Activated T-cell treated with anti-CD3 and anti-CD28 coated beads, Interleukin-2, amount 50 U/mL, for 72 hours (primary cell): ENCODE measurements at places on chromosomes 2 and 18.

DNA sequence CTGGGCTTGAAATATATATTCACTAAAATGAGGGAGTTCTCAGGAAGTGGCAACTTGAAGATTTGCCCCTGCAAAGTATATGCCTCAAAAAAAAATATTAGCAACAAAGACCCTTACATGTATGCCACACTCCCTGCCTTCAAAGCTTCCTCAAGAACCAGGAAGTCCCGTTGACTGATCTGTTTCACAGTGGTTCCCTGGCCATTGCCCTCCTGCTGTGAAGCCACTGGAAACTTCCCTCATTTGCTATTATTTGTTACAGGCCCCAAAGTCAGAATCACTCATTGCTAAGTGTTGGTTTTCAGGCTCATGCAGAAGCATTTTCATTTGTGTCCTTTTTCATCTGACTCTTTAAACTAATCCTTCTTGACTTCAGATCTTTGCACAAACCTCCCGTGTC is 421.5 kb downstream of the ZNF521 start:
- no peak for DNase-seq

DNA sequence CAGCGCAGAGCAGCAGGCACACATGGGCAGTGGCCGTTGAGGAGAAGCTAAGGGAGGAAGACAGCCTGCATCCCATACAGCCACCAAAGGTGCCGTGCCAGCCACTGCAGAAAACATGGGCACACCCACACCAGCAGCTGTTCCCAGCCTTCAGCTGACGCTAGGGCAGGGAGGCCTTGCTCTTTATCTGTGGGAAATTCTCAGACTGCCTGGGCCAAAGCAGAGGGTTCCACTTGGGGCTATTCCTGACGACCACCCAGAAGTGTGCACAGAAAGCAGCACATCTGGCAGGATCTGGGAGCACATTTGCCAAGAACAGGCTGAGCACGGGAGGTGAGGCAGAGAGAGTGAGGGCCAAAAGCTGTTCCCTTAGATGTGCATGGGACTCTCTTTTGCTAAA is 101.3 kb upstream of the SOX11 start:
- DNase-seq = no peak

GRCh38 chr2:65128297-65129190 is 1.4 kb downstream of the RAB1A start:
- DNase-seq = no peak

DNA sequence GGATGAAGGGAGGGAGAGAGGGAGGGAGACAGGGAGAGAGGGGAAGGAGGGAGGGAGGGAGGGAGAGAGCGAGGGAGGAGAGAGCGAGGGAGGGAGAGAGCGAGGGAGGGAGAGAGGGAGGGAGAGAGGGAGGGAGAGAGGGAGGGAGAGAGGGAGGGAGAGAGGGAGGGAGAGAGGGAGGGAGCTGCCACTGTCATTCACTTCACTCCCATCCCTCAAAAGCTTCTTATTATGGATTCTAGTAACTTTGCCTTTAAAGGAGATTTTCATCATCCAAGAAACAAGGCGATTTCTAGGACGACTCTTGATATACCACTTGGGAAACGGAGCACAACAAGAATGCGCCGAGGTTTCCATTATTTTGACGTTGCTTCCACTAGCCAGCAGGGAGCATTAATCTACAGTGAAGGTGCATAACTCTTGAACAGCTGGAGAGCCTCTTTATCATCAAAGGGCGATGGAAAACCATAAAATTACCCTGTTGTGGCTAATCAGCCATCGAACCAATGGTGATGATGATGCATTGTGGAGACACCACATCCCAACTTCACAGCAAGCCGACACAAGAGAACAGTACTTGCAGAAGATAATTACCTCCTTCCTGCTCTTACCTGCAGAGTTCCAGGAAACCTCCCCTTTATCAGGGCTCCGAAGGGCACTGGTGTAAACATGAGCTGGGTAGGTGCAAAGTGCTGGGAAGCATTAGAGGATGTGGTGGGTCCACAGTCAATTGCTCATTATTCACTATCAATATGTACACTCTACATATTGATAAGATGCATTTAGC is 130.5 kb downstream of the EIPR1 start:
- no peak for DNase-seq

GRCh38 chr2:237455764-237456163 is 31.3 kb upstream of the MLPH start:
- no peak for DNase-seq

DNA sequence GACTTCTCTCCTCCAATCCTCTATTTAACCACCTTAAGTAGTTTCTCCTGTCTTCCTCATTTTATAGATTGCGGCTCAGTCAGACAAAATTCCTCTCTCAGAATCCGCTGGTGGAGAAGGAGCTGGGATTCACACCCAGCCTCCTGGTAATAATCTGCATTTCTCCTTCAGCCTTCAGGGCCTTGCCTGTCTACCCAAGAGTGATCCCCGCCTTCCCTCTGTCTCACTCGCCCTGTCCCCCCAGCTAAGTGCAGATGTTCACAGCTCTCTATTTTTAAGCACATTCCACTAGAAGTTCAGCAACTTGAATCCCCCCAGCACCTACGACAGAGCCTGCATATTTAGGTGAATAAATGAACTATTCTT is 212.5 kb upstream of the HAAO start:
- no peak for DNase-seq

- no peak for DNase-seq
These were observed 191.2 kb upstream of the LRRTM4 start for GRCh38 chr2:77713412-77713811.

DNA sequence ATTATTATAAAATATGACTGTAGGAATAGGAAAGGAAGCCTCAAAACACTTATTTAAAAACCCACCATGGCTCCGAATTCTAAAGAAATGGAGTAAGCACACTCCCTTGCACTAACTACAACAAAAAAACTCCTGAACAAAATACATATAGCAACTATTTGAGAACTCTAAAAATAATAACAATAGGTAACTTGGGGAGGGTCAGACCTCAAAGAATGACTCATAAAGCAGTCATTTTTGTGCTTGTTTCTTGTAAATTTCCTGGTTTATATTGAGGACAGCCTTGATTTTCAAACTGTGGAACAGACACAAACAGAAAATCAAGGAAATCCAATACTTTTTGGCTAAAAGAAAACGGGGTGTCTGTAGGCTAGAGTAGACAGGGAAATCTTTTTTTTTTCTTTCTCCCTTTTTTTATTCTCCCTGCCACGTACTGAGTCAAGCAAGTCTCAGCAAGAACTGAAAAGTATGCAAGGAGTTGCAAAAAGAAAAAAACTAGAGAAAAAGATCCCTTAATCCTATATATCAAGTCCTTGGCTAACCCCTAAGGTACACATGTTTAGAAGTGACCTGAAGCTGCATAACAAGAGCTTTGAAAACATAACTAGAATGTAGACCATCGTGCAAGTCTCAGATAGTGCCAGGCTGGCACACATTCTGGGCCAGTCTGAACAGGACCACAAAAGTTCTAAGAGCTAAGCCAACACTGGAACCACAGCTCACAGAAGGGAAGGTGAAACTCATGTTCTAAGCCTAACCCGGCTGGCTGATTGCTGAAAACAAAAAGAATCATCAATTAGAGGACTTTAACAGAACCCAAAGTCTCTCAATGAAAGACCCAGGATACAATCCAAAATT is 403.1 kb upstream of the LYPD1 start:
- DNase-seq = no peak

DNA sequence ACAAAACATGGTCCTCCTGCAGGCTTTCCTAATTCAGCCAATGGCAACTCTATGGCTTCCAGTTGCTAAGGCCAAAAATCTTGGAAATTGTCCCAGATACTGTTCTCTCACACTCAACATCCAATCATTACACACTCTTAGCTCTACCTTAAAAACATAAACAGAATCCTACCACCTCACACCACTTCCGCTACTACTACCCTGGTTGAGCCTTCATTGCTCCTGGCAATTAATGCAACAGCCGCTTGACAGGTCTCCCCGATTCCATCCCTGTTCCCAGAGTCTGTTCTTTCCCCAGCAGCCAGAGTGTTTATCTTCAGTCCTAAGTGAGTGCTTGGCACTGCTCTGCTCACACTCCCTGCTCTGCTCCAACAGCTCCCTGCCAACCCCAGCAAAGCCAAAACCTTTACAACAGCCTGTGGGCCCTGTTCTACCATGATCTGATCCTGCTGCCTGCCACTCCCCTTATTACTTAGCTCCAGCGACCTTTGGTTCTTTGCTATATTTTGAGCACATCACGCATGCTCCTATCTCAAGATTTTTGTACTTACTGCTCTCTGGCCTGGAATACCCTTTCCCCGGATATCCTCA is 67.5 kb upstream of the AMMECR1L start:
- DNase-seq = no peak

GRCh38 chr2:78734221-78734620 is 291.3 kb upstream of the REG3G start:
- DNase-seq = no peak

DNA sequence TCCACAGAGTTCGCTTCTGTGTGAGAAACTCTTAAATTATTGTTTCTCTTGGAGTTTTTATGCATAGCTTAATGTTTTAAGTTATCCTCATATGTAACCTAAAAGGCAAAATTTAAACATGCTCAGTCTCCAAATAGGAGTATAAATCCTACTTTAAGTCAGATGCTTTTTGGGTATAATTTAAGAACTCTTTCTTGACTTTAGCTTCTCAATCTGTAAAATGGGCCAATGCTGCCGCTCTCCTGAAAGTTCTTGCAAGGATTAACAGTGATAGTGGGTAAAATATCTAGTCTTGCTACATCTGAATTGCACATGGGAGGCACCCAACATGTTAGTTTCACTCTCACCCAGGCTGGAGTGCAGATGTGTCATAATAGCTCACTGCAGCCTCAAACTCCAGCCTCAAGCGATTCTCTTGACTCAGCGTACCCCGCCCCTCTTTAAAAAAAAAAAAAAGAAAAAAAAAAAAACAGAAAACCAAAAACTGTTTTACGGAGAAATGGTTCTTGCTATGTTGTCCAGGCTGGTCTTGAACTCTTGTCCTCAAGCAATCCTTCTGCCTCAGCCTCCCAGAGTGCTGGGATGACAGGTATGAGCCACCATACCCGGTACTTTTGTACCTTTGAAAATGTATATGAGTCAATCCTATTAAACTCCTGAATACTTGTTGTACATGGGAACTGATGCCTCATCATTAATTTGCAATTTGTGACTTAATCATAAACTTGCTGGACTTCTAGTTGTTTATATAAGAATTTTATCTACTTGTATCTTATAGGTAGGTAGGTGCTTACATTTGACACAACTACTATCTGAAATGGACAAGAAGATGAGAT is 1.8 kb downstream of the FBXO48 start:
- peak; percentile 68 for DNase-seq

DNA sequence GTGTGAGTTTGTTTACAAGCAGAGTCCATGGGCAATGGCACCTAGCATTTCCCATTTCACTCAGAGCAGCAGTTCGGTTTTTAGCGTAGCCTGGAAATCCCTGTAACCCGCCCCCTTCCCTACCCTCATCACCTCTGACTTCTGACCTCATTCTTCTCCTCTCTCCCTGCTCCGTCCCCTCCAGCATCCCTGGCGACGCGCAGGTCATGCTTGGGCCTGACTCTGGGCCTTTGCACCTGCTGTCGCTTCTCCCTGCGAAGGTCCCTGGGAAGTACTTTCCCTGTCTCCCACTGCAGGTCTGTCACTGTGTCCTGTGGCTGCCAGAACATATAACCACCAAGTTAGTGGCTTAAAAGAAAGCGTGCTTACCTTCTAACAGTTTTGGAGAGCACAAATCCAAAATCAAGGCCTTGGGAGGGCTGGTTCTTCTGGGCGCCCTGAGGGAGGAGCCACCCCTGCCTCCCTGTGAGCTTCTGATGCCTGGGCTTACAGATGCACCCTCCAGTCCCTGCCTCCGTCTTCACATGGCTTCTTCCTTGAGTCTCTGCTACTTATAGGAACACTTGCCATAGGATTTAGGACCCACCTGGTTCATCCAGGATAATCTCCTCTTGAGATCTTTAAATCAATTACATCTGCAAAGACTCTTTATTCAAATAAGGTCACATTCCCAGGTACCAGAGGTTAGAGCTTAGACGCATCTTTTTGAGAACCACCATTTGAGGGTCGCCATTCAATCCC is 8.1 kb upstream of the RAB17 start:
- no peak for DNase-seq

- no peak for DNase-seq
These were observed 2.7 kb downstream of the ZNF532 start for GRCh38 chr18:58867281-58867961.

- DNase-seq = no peak
These were observed 301.1 kb downstream of the ERBB4 start for GRCh38 chr2:212237350-212238095.

- DNase-seq = no peak
These were observed 18.7 kb upstream of the CCBE1 start for GRCh38 chr18:59715966-59716369.

GRCh38 chr2:225999692-226000091 is 600.2 kb downstream of the NYAP2 start:
- DNase-seq = no peak

- no peak for DNase-seq
These were observed 47.6 kb upstream of the ZFP36L2 start for GRCh38 chr2:43274055-43274454.

- DNase-seq = no peak
These were observed 17.6 kb upstream of the UBE2E3 start for GRCh38 chr2:180962727-180963314.

DNA sequence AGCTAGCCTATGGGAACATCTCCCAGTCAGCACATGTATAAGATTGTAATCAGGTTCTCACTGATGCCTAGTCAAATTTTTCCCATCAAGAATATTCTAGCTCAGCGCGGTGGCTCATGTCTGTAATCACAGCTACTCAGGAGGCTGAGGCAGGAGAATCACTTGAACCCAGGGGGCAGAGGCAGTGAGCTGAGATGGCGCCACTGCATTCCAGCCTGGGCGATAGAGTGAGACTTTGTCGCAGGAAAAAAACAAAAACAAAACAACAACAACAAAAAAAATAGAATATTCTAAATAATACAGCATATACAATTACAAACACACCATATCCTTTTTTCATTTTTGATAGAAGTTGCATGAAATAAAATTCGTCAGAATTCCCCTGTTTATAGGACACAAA is 67.5 kb upstream of the MYCN start:
- no peak for DNase-seq

DNA sequence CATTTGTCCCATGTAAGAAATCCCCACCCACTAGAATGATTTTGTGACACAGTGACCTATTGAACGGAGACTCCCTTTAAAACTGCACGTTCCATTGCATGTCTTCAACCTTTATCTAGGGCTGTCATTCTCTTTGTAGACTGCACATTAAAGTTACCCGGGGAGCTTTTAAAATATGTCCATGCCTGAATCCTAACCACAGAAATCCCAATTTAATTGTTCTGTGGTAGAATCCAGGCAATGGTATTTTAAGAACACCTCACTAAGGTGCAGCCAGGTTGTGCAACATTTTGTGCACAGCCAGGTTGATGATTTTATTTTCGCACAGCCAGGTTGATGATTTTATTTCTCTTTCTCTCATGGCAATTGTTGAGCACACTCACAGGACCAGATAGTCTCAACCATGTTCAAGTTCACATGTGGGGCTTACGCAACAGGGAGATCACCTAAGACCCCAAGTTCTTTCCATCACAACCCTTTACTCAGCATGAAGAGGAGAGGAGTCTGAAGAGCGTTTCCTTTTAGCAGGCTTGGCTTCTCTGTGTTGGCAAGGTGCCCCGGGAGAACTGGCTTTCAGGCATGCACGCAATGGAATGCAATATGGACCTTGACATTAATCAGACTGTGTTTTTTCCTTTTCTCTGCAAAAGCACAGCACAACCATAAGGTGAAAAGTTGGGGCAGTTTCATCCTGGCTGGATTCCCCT is 467.3 kb upstream of the ETAA1 start:
- no peak for DNase-seq

- no peak for DNase-seq
These were observed 49.5 kb downstream of the CAPN13 start for GRCh38 chr2:30757749-30758148.

- no peak for DNase-seq
These were observed 19.5 kb downstream of the CXCR4 start for GRCh38 chr2:136098441-136098840.

- peak; percentile 39 for DNase-seq
These were observed 403 bp downstream of the COL4A3 start for GRCh38 chr2:227164763-227165291.
